ENCODE measurements at places on chromosomes 16 and 17.

GRCh38 chr16:20089246-20089965, 15.7 kb upstream of the GPR139 start:
- no peak for DNase-seq

- no peak for DNase-seq
Observed at GRCh38 chr16:50365791-50366575, 2.8 kb downstream of the BRD7 start.

DNA sequence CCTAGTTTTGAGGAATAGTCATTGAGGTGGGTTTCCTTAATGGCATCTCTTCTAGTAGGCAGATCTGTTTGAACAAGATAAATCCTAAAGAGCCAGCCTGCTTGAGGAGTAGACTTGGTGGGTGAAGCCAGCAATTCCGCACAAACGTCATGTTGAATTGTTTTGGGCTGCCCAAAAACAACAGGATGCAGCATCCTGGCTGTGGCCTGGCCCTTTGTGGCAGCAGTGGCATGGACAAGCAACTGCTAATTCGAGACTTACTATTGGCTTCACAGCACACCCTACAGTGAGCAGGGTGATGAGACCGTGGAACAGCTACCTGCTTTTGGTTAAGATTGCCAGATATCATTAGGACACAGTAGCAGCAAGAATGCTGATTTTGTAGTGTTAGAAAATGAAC, 9.3 kb upstream of the VPS4A start:
- no peak for DNase-seq

- no peak for DNase-seq
Observed at GRCh38 chr16:66842765-66843164, 1.4 kb upstream of the CA7 start.
